ENCODE measurements at places on chromosomes 7 and 10.

GRCh38 chr7:73509463-73509862, 12.6 kb downstream of the BAZ1B start:
- H3K4me3 ChIP-seq: no peak overlapping the region
- no peak overlapping the region for H3K27ac ChIP-seq
- peaks cover 34% of the 10 kb centered on the region for H3K36me3 ChIP-seq
- H3K27me3 ChIP-seq: no peaks in the 10 kb centered on the region

DNA sequence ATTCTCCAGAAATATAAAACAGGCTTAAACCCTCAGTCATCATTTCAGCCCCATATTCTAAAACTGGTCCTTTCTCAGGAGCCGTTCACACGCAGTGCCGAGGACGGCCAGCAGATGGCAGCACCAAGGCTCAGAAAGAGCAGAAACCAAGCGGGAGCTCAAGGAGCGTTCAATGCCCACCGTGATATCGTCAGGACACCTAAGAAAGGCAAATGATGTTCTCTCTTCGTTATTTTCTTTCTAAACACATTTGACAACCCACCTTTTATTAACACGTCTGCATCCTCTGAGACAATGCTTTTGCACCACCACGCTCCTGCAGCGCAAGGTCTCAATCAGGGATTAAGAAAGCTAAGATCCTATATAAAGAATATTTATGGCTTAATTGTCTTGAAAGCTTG, 45.7 kb upstream of the RBM33 start:
- peak; percentile 66 for DNase-seq
- no peak overlapping the region for H3K4me3 ChIP-seq
- H3K36me3 ChIP-seq: no peaks in the 10 kb centered on the region
- H3K4me1 ChIP-seq: peaks cover 2% of the 10 kb centered on the region
- H3K27me3 ChIP-seq: peaks cover 5% of the 10 kb centered on the region
- H3K27ac ChIP-seq: no peak overlapping the region

- no peaks in the 10 kb centered on the region for H3K4me1 ChIP-seq
- no peak overlapping the region for H3K4me3 ChIP-seq
- no peak for DNase-seq
- no peak overlapping the region for H3K27ac ChIP-seq
- H3K36me3 ChIP-seq: no peaks in the 10 kb centered on the region
- no peaks in the 10 kb centered on the region for H3K27me3 ChIP-seq
These were observed 141.0 kb downstream of the PRKAG2 start for GRCh38 chr7:151735851-151736402.

- H3K4me1 ChIP-seq: peaks cover 3% of the 10 kb centered on the region
- DNase-seq: peak; percentile 74
- no peak overlapping the region for H3K27ac ChIP-seq
- H3K36me3 ChIP-seq: peaks cover 87% of the 10 kb centered on the region
These were observed 252.6 kb downstream of the CELF2 start for GRCh38 chr10:11270135-11270857.

DNA sequence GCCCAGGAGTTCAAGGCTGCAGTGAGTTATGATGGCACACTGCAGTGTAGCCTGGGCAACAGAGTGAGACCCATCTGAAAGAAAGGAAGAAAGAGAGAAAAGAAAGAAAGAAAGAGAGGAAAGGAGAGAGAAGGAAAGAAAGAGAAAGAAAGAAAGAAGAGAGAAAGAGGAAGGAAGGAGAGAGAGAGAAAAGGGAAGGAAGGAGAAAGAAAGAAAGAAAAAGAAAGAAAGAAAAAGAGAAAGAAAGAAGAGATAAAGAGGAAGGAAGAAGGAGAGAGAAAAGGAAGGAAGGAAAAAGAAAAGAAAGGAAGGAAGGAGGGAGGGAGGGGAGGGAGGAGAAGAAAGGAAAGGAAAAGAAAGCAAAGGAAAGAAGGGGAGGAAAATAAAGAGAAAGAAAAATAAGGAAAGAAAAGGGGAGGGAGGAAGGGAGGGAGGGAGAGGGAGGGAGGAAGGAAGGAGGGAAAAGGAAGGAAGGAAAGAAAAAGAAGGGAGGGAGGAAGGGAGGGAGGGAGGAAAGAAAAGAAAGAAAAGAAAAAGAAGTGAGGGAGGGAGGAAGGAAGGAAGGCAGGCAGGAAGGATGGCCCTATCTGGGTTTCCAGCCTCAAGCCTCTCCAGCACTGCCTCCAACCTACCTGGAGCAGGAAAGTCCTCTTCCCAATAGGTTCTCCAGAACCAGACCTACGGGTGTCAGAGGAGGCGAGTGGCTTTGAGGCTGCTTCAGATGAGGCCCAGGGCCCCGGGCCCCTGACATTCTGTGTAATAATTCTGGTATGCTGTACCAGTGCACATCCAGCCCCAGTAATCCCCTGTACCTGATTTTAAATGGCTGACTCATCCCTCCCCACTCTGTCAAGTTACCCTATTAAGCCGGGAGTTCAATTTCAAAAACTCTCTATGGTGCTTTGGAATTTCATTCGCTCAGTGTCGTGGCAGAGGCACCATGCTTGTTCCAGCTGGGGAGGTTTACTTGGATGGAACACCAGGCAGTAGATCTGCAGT, 6.8 kb upstream of the PARD3 start:
- no peak overlapping the region for H3K27ac ChIP-seq
- DNase-seq: no peak
- H3K36me3 ChIP-seq: no peaks in the 10 kb centered on the region
- H3K4me3 ChIP-seq: no peak overlapping the region
- H3K4me1 ChIP-seq: no peaks in the 10 kb centered on the region

DNA sequence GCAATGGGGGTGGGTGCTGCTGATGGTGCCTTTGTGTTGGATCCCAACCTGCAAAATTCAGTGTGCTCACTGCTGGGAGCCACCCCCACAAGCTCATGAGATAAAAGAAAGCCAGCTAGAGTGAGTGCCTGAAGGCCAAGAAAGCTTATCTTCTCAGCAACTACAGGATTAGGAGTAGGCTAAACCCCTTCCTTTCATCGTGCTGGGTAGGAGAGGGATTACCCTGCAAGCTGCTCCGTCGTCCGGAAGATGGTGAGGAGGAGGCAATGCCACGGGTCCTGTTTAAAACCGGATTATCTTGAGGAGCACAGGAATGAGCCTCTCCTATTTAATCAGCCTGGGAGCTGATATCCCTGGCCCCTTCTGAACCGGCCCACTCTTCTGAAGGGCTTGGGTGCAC, 258.0 kb downstream of the GALNT17 start:
- H3K4me3 ChIP-seq: no peak overlapping the region
- H3K27ac ChIP-seq: no peak overlapping the region
- H3K36me3 ChIP-seq: no peaks in the 10 kb centered on the region
- no peaks in the 10 kb centered on the region for H3K27me3 ChIP-seq
- no peaks in the 10 kb centered on the region for H3K4me1 ChIP-seq
- no peak for DNase-seq

GRCh38 chr10:133207627-133208026, 22.4 kb upstream of the UTF1 start:
- no peaks in the 10 kb centered on the region for H3K36me3 ChIP-seq
- H3K27ac ChIP-seq: no peak overlapping the region
- H3K4me3 ChIP-seq: no peak overlapping the region
- DNase-seq: no peak
- no peaks in the 10 kb centered on the region for H3K4me1 ChIP-seq

- H3K4me1 ChIP-seq: no peaks in the 10 kb centered on the region
- H3K36me3 ChIP-seq: no peaks in the 10 kb centered on the region
- H3K27me3 ChIP-seq: no peaks in the 10 kb centered on the region
- no peak overlapping the region for H3K4me3 ChIP-seq
- no peak overlapping the region for H3K27ac ChIP-seq
These were observed 228.7 kb upstream of the KLF6 start for GRCh38 chr10:4013651-4014121.

DNA sequence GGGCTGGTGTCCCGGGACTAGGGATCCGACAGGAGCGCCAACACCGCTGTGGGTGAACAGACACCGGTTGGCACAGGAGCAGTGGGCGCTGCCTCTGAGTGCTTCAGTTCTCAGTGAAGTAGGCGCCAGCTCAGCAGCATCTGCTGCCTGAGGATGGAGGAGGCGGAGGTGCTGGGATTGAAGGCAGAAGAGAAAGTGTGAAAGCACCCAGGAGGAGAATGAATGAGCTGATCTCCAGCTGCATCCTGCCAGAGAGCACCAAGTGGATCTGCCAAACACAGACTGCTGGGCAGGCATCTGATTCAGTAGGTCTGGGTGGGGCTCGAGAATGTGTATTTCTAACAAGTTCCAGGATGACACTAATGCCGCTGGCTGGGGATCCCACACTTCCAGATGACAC, 74.5 kb downstream of the LANCL2 start:
- no peaks in the 10 kb centered on the region for H3K27me3 ChIP-seq
- DNase-seq: peak; percentile 27
- H3K27ac ChIP-seq: no peak overlapping the region

DNA sequence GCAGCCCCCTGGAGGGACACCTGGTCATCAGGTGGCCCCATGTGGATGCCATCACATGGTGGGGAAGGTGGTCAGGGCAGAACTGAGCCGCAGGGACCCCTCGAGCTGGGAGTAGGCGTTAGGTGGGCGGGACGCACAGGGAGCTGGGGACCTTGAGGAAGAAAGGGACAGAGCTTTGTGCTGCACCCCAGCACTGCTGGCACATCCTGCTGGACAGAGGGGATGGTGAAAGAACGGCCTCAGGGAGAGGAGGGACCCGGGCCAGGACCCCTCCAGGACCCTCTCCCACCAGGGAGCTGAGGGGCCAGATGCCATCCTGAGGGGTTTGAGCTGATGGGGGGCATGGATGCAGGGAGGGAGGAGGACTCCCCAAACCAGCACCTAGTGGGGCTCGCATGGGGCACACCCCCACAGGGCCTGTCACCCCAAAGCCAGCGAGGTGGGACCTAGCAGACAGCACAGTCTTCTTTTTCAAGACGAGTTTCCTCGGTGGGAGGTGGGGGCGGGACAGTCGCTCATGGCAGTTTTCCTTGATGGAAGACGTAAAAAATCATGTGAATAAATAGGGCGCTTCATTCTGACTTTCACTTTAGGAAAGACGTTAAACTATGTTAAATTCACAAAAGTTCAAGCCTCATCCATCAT, 43.3 kb downstream of the STK32C start:
- no peak for DNase-seq
- H3K4me1 ChIP-seq: peaks cover 10% of the 10 kb centered on the region
- no peaks in the 10 kb centered on the region for H3K27me3 ChIP-seq
- no peak overlapping the region for H3K27ac ChIP-seq

DNA sequence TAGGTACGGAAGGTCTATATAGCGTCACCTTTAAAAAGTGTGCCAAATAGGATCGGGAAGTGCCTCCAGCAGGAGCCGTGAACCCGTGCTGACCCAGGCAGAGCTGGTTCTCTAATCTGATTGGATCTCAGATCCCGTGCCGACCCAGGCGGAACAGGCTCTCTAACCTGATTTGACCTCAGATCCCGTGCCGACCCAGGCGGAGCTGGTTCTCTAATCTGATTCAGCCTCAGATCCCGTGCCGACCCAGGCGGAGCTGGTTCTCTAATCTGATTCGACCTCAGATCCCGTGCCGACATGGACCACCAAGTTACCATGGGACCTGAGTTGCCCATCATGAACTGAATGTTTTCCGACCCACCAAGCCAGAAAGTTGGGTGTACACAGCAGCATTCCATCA, 463.9 kb downstream of the PTPRN2 start:
- H3K4me1 ChIP-seq: no peaks in the 10 kb centered on the region
- no peaks in the 10 kb centered on the region for H3K27me3 ChIP-seq
- H3K27ac ChIP-seq: no peak overlapping the region

GRCh38 chr7:148912758-148913541, 28.9 kb upstream of the EZH2 start:
- H3K27ac ChIP-seq: no peak overlapping the region
- H3K4me3 ChIP-seq: no peak overlapping the region
- no peaks in the 10 kb centered on the region for H3K36me3 ChIP-seq
- H3K4me1 ChIP-seq: no peaks in the 10 kb centered on the region

GRCh38 chr10:121694966-121695643, 96.9 kb upstream of the FGFR2 start:
- no peaks in the 10 kb centered on the region for H3K27me3 ChIP-seq
- no peaks in the 10 kb centered on the region for H3K36me3 ChIP-seq
- H3K4me1 ChIP-seq: no peaks in the 10 kb centered on the region
- no peak overlapping the region for H3K27ac ChIP-seq
- no peak overlapping the region for H3K4me3 ChIP-seq
- DNase-seq: no peak

DNA sequence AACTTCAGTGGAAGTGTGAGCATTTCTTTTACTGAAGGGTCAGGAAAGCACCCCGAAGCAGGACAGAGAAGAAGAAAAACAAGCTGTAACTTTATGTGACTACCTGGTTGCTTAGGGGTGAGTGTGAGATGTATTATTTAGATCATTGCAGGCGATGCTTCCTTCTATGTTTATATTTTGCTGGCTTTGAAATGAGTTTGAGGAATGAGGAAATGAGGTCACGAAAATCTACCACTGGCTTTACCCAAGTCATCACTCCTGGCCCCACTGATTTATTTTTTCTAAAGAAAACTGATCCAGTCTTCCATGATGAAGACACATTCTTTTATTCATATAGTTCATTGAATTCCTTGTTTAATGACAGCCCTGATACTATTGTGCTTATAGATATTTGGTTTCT, 716.6 kb upstream of the FZD8 start:
- H3K36me3 ChIP-seq: no peaks in the 10 kb centered on the region
- no peak overlapping the region for H3K4me3 ChIP-seq
- H3K27me3 ChIP-seq: no peaks in the 10 kb centered on the region
- no peak for DNase-seq
- no peak overlapping the region for H3K27ac ChIP-seq

- no peaks in the 10 kb centered on the region for H3K27me3 ChIP-seq
- no peaks in the 10 kb centered on the region for H3K36me3 ChIP-seq
- H3K4me1 ChIP-seq: no peaks in the 10 kb centered on the region
- no peak overlapping the region for H3K4me3 ChIP-seq
These were observed 121.0 kb upstream of the FAM171A1 start for GRCh38 chr10:15491856-15492642.

DNA sequence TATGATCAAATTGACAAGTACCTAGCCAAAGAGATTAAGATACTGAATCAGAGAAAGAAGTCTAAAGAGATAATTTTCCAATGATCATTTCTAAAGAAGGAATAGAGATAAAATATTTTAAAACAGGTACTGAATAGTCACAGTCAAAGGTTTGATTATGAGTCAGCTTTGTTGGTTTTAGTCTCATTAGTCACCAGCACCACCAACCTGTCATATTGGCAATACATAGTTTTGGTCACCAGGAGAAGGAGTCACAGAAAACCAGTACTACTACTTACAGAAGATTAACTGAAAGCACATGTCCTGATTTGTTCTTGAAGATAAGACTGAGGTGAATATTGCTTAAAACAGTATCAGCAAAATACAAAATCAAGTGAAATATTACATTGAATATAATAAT, 34.6 kb downstream of the ZEB1 start:
- DNase-seq: peak; percentile 80
- H3K27ac ChIP-seq: no peak overlapping the region
- no peak overlapping the region for H3K4me3 ChIP-seq
- no peaks in the 10 kb centered on the region for H3K4me1 ChIP-seq
- no peaks in the 10 kb centered on the region for H3K27me3 ChIP-seq

- H3K27me3 ChIP-seq: no peaks in the 10 kb centered on the region
- H3K4me1 ChIP-seq: no peaks in the 10 kb centered on the region
- no peak overlapping the region for H3K27ac ChIP-seq
- H3K4me3 ChIP-seq: no peak overlapping the region
- DNase-seq: no peak
These were observed 105.2 kb downstream of the FANK1 start for GRCh38 chr10:126001576-126001975.

All from common myeloid progenitor, CD34-positive (primary cell).